Glutamatergic neuron (in vitro differentiated cells): ENCODE measurements at places on chromosomes 2 and 18. TPM values are rescaled to one million over a fixed set of nuclear protein-coding genes. Genes with fewer than 3 reads are reported as not detected.

Gene GULP1
- 17.7 TPM for total RNA-seq

Gene ZSWIM2
- total RNA-seq, result not detected

Gene GRP
- not detected for total RNA-seq

Gene NFATC1
- 5.3 TPM for total RNA-seq

DNA sequence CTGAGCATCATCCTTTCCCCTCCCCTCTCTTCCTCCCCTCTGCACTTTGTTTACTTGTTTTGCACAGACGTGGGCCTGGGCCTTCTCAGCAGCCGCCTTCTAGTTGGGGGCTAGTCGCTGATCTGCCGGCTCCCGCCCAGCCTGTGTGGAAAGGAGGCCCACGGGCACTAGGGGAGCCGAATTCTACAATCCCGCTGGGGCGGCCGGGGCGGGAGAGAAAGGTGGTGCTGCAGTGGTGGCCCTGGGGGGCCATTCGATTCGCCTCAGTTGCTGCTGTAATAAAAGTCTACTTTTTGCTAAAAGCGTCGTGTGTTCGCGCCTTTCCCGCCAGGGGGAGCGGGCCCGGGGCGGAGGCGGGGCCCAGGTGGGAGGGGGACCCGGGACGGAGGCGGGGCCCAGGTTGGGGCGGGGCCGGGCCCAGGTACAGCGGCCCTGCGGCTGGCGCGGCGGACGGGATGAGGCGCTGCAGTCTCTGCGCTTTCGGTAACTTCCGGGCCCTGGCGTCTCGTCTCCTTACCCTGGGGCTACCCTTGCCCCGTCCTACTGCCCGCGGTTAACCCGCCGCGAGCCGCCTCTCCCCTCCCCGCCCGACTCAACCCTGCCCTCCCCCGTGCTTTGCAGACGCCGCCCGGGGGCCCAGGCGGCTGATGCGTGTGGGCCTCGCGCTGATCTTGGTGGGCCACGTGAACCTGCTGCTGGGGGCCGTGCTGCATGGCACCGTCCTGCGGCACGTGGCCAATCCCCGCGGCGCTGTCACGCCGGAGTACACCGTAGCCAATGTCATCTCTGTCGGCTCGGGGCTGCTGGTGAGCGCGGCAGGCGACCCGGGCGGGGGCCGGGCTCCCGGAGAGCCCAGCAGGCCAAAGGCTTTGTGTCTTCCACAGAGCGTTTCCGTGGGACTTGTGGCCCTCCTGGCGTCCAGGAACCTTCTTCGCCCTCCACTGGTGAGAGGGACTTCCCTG, at the start of gene KRTCAP3:
Gene KRTCAP3, plus strand, starts transcription at position 424 of the 962 bp plus-strand sequence. Its CDS starts 32 bp downstream, at position 456.
- peaks cover 10% of the 10 kb centered on the region for H3K36me3 ChIP-seq
- H3K4me1 ChIP-seq, result no peaks in the 10 kb centered on the region
- peak; percentile 36 for DNase-seq

GRCh38 chr2:196291873-196292800, 120.8 kb upstream of the STK17B start:
- no peaks in the 10 kb centered on the region for H3K27me3 ChIP-seq
- no peak overlapping the region for H3K4me3 ChIP-seq
- H3K4me1 ChIP-seq, result no peaks in the 10 kb centered on the region
- H3K27ac ChIP-seq, result no peak overlapping the region

GRCh38 chr2:160482673-160483072, 10.9 kb downstream of the RBMS1 start:
- peaks cover 28% of the 10 kb centered on the region for H3K4me1 ChIP-seq
- peak overlapping the region; percentile 84 for H3K27ac ChIP-seq
- peak overlapping the region; percentile 65 for H3K4me3 ChIP-seq
- DNase-seq, result no peak
- peaks cover 2% of the 10 kb centered on the region for H3K27me3 ChIP-seq

- H3K4me3 ChIP-seq, result no peak overlapping the region
- no peak for DNase-seq
- H3K4me1 ChIP-seq, result peaks cover under 1% of the 10 kb centered on the region
- no peak overlapping the region for H3K27ac ChIP-seq
Measured at GRCh38 chr2:8247905-8248622, 433.8 kb upstream of the ID2 start.

DNA sequence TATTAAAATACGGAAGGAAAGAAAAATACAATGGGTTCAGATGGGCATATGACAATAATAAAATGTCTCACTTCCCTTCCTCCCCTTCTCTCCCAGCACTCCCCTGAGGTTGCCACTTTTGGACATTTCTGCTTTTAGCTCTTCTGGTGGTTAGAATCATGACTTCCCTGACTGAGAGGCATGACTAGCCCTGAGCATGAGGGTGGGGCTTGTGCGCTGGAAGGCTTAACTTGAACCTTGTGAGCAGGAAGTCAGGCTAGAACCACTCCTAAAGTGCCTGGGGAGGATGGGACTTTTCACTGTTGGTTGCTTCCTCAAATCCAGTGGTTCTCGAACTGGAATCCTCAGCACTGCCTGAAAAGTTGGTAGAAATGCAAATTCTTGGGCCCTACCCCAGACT, 19.7 kb upstream of the ARHGAP25 start:
- DNase-seq, result no peak
- H3K4me1 ChIP-seq, result no peaks in the 10 kb centered on the region
- H3K27ac ChIP-seq, result no peak overlapping the region
- no peaks in the 10 kb centered on the region for H3K36me3 ChIP-seq

DNA sequence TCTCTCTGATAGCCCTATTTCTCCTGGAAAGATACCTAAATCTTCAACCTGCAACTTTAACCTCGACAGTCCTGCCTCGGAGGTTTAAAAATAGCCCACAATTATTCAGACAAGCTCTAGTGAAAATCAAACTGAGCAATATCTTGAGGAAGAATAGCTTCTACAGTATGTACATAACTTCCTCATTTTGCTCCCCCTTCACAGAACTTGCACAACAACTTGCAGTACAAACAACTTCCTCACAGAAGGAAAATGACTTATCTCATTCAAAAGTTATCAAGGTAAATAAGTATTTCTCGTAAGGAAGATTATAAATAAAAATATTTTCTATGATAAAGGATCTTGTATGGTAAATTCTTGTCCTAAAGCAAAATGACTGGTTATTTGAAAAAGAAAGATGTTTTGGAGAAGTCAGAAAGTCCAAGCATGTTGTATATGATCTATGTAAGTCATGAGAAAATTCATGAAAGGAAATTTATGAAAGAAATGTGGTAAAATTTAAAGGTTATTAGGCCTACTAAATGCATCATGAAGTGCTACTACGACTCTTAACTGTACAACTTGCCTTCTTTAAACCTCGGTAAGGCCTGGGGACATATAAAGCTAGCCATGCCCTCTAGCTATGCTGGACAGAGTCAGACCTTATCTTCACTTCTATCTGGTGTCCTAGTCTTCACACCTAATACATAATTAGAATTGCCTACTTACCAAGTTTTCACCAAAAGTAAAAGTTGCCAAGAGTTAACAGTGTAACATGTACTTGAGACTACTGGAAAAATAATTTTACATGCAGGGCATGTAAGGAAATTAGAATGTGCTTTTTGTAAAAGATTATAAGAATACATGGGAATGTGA, 394.5 kb downstream of the DLGAP1 start:
- DNase-seq, result no peak
- no peaks in the 10 kb centered on the region for H3K4me1 ChIP-seq
- H3K27me3 ChIP-seq, result no peaks in the 10 kb centered on the region
- no peak overlapping the region for H3K4me3 ChIP-seq
- peaks cover 6% of the 10 kb centered on the region for H3K36me3 ChIP-seq

DNA sequence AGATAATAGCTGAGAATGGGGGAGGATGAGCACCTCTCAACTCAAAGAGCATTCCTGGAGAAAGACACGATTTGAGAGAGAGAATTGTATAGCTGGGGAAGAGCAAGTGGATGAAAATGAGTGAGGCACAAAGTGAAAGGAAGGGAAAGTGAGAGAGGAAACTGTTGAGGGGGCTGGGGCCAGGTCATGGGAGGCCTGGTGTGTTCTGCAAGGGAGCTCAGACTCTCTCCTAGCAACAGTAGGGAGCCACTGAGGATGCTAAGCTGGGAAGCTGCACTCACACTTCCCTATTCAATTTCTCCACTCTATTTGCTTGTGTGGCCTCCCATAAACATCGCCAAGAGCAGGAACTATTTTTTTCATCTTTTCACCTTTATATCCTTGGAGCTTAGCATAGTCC, 14.8 kb downstream of the EVA1A start:
- H3K4me3 ChIP-seq, result no peak overlapping the region
- no peaks in the 10 kb centered on the region for H3K4me1 ChIP-seq
- DNase-seq, result no peak
- peaks cover 6% of the 10 kb centered on the region for H3K36me3 ChIP-seq
- H3K27ac ChIP-seq, result no peak overlapping the region

GRCh38 chr2:71780162-71780561, 326.8 kb downstream of the DYSF start:
- H3K4me1 ChIP-seq, result no peaks in the 10 kb centered on the region
- no peak overlapping the region for H3K27ac ChIP-seq
- no peaks in the 10 kb centered on the region for H3K27me3 ChIP-seq
- H3K36me3 ChIP-seq, result no peaks in the 10 kb centered on the region
- H3K4me3 ChIP-seq, result no peak overlapping the region
